WTC11 (cell line): ENCODE measurements at places on chromosomes 3 and 15. TPM values are rescaled to one million over a fixed set of nuclear protein-coding genes. Genes with fewer than 3 reads are reported as not detected.

PRR20G gene
- total RNA-seq, result 0.18 TPM in 1 of 3 replicates, not detected in the others

IL12A gene
- total RNA-seq, result 0.69 to 1.0 TPM (median 0.69 TPM) in 3 replicates

DNA sequence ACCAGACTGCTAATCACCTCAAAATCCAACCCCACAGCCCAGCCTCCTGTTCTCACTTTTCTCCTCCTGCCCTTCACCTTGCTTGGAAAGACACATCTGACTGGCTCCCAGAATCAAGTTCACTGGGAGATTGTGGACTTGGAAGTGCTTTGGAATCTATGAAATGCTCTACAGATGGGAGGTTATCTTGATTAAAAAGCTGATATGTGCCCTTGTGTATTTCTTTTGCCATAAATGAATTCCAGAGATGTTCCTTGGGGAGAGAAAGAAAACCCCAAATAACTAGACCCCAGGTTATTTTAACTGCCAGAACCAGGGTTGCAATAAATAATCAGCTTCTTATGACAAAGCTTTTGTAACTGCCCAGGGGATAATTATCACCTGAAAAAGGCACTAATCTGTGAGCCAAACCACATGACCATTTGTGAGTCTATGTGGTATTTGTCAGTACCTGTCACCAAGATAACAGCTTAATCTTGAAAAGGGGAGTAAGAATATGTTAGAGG, 21.7 kb upstream of the ARHGEF3 start:
- no peaks in the 10 kb centered on the region for H3K27me3 ChIP-seq
- no peaks in the 10 kb centered on the region for H3K36me3 ChIP-seq
- H3K4me3 ChIP-seq, result no peak overlapping the region; the same call in 1 of the 2 replicates
- DNase-seq, result no peak

DNA sequence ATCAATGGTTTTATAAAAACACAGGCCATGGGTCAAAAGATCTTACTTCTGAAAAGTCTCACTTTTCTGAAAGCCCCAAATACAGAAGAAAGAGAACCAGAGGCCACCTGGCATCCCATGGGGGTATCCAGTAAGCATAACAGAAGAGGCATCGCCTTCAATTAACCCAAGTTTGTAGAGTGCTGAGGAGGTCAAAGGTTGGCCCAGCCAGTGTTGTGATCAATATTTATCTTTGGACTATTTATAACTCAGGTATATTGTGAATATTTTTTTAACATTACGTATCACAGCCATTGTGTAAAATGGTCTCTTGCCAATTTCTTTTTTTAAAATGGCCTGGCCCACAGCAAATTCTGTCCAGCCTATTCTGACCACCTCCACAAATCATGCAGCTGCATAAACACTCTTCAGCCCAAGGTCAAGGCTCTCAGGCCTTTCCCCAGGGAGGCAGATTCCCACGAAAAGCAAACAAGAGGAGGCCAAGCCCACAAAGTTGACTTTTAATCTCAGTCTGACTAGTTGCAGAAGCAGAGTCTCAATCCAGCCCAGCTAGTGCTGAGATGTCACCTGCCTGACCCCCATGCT, 26.2 kb upstream of the SPTBN5 start:
- H3K4me1 ChIP-seq, result peaks cover 8% of the 10 kb centered on the region
- DNase-seq, result no peak
- no peaks in the 10 kb centered on the region for H3K27me3 ChIP-seq

- H3K27ac ChIP-seq, result no peak overlapping the region
- no peak overlapping the region for H3K4me3 ChIP-seq
- H3K36me3 ChIP-seq, result peaks cover 2% of the 10 kb centered on the region; the same call in 1 of the 2 replicates
- H3K27me3 ChIP-seq, result peaks cover 3% of the 10 kb centered on the region; the same call in 1 of the 2 replicates
Observed at GRCh38 chr3:135528413-135529015, 437.0 kb upstream of the PPP2R3A start.

- H3K36me3 ChIP-seq, result no peaks in the 10 kb centered on the region
- H3K4me3 ChIP-seq, result no peak overlapping the region
- H3K27me3 ChIP-seq, result no peaks in the 10 kb centered on the region
- H3K27ac ChIP-seq, result no peak overlapping the region
- peaks cover 24% of the 10 kb centered on the region for H3K4me1 ChIP-seq
Observed at GRCh38 chr3:115828401-115828800, 205.1 kb downstream of the GAP43 start.

- H3K4me1 ChIP-seq, result peaks cover 25% of the 10 kb centered on the region
- no peak overlapping the region for H3K4me3 ChIP-seq
- no peaks in the 10 kb centered on the region for H3K36me3 ChIP-seq
- DNase-seq, result no peak
- no peak overlapping the region for H3K27ac ChIP-seq
- H3K27me3 ChIP-seq, result no peaks in the 10 kb centered on the region
Observed at GRCh38 chr3:11384074-11384473, 111.9 kb downstream of the ATG7 start.

HES1 gene
- total RNA-seq, result 28.4 to 65.9 TPM (median 62.3 TPM) in 3 replicates

GRCh38 chr3:127569160-127569559, 21.4 kb downstream of the TPRA1 start:
- peaks cover 6% of the 10 kb centered on the region; the same call in 1 of the 2 replicates for H3K27me3 ChIP-seq
- no peaks in the 10 kb centered on the region for H3K4me1 ChIP-seq
- no peak overlapping the region for H3K27ac ChIP-seq
- DNase-seq, result no peak
- H3K4me3 ChIP-seq, result no peak overlapping the region
- peaks cover 4% of the 10 kb centered on the region; the same call in 1 of the 2 replicates for H3K36me3 ChIP-seq

DNA sequence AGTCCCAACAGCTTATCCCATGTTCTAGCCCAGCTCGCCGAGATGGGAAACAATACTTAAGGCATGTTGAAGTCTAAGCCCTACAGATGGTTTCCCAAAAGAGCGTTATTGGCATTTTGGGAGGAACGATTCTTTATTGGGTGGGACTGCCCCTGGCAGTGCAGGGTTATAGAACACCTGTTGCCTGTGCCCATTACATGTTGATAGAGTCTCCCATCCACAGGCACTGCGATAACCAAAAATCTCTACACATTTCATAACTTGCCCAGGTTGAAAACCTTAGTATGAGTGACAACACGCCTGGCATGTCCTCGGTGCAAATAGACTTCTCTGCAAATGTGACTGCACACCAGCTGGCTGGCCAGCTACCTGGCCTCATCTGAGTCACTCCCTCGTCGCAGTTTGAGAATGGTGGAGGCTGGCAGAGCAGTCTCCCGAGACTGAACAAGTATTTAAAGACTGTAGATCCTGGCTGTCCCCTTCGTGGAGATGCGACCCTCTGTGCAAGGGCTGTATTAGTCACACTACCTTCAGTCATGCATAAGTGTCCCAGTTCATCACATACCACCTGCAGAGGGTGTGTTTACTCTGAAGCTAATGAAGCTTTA, 18.7 kb downstream of the ZNF80 start:
- no peak for DNase-seq
- no peak overlapping the region for H3K27ac ChIP-seq
- no peak overlapping the region for H3K4me3 ChIP-seq
- H3K36me3 ChIP-seq, result no peaks in the 10 kb centered on the region
- no peaks in the 10 kb centered on the region; the same call in none of the 2 replicates for H3K27me3 ChIP-seq
- peaks cover 9% of the 10 kb centered on the region for H3K4me1 ChIP-seq

ZPLD1 gene
- total RNA-seq, result not detected in 3 replicates

- no peak for DNase-seq
- H3K4me1 ChIP-seq, result peaks cover 4% of the 10 kb centered on the region
- no peak overlapping the region for H3K27ac ChIP-seq
- no peaks in the 10 kb centered on the region for H3K36me3 ChIP-seq
Observed at GRCh38 chr15:55742498-55742926, 440 bp downstream of the PRTG start.

DNA sequence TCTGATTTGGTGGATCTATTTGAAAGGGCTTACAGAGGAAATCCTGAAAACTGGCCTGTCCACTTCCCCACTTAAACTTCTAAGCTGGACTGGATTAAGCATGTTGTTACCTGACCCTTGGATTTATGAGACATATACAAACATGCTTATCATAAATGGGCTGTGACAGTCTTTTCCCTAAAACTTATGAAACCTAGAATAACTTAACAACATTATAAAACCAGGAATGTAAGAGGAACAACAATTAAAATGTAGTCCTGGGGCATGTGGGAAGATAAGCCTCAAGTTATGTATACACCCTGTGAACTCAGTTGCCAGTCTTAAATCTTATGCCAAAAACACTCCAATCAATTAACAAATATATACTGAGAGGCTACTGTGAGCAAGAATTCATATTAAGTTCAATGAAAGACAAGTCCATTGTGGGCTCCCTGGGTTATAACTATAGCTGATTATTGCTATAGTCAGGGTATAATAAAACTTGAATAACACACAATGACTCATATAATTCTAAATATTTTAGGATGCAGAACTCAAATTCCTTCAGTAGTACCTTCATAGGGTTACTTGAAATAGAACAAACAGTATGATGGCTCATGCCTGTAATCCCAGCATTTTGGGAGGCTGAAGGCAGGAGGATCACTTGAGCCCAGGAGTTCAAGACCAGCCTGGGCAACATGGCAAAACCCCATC, 87.2 kb upstream of the PPIB start:
- DNase-seq, result no peak
- peaks cover 20% of the 10 kb centered on the region for H3K4me1 ChIP-seq
- H3K27ac ChIP-seq, result no peak overlapping the region
- H3K36me3 ChIP-seq, result 0 out of 2 replicates have a peak, but pooled peaks cover 2% of the 10 kb centered on the region

OR5K2 gene
- total RNA-seq, result not detected in 3 replicates
